ENCODE measurements at places on chromosomes 12 and 14.

DNA sequence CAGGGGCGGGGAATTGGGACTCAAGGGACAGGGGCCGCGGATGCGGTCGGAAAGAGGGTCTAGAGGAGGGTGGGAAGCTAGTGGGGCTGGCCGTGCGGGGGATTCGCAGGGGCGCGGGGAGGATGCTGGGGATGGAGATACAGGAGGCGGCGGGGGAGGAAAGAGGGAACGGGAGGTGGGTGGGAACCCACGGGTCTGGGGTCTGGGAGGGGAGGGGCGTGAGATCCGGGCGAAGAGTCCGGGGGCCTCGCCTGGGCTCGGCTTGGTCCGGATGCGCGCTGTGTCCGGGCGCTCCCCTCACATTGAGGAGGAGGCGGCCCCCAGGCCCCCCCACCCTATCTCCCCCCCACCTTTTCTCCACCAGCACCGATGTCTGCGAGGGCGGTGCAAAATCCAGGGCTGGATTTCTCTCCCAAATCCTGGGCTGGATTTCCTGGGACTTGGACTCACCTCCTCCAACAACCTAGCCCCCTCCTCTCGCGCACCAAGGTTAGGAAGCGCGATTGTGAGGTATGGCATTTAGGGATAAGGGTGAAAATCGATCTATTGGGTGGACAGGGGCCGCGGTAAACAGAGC, at the start of gene AGAP2:
Gene AGAP2 (minus strand): TSS at position 82 of the 577 bp plus-strand sequence. CDS start 496 bp downstream, outside the sequence.
- DNase-seq: no peak

DNA sequence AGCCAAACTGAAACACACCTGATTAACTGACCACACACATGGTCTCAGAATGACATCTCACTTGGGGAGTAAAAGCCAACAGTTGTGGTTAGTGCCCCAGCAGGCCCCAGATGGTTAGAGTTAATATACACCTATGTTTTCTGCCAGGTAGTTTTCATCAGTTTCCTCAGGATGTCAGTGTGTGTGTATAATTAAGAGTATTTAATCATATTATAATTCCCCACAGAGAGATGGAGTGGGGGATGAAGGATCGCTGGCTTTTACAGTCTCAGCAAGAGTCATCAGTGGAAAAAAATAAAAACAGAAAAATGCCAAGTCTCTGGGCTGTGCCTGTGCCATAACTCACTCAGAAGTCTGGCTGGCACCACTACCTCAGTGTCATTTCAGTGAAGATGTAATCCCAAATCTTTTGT, 412.5 kb downstream of the ZFP36L1 start:
- no peak for DNase-seq

DNA sequence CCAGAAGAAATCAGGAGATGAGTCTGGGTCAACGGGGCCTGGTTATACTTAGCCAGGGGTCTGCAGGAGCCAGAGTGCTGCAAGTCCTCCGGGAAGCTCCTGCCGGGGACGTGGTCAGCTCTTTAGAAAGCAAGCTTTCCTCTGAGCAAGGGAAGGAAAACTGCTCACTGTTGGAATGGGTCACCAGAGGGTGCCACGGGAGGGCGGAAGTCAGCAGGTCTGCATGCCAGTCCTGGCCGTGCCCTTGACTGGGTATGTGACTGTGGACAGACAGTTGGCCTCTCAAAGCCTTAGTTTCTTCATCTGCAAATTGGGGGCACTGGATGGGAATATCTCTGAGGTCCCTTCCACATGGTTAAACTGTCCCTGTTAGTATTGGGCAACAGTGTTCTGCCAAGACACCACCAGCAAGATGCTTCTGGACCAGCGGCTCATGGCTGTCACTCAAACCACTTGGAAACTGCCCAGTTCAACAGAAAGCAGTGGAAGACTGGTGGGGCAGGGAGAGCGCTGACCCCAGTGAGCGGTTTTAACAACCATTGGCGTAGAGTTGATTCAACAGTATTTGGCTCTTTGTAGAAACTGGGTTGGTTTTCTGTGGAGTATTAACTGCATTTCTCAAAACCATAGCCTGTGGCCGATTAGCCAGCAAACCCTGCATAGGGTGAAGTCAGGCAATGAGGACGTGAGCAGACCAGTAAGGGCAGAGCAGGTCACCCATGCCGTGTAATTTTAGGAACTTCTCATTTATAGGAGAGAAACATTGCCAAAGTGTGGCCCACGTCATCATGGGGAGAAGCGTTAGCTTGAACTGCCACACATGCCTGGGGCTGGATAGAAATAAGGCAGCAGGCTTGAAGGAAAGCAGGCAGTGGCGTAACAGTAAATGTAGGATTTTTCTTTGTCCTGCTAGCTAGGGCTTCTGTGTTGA, 163.9 kb upstream of the PRMT8 start:
- DNase-seq: no peak

- DNase-seq: no peak
These were observed 55.3 kb downstream of the DACT1 start for GRCh38 chr14:58693048-58693447.

DNA sequence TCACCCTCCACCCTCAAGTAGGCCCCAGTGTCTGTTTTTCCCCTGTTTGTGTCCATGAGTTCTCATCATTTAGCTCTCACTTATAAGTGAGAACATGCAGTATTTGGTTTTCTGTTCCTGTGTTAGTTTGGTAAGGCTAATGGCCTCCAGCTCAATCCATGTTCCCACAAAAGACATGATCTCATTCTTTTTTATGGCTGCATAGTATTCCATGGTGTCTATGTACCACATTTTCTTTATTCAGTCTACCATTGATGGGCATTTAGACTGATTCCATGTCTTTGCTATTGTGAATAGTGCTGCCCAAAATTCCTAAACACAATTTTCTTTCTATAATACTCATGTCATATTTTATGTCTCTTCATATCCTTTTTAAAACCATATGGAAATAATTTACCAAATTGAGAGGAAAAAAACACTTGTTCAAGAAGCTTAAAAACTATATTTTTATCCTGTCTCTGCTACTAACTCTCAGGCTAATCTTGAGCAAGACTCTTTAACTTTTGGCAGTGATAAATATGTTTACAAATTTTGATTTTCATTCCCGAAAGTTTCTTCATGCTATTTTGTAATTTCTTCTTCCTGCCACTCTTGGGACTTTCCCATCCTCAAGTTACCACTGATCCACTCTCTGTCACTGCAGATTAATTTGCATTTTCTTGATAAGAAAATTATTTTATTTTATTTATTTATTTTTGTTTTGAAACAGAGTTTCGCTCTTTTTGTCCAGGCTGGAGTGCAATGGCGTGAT, 28.0 kb upstream of the OSBPL8 start:
- DNase-seq: no peak

GRCh38 chr12:127655691-127656090, 611.3 kb upstream of the TMEM132C start:
- no peak for DNase-seq

DNA sequence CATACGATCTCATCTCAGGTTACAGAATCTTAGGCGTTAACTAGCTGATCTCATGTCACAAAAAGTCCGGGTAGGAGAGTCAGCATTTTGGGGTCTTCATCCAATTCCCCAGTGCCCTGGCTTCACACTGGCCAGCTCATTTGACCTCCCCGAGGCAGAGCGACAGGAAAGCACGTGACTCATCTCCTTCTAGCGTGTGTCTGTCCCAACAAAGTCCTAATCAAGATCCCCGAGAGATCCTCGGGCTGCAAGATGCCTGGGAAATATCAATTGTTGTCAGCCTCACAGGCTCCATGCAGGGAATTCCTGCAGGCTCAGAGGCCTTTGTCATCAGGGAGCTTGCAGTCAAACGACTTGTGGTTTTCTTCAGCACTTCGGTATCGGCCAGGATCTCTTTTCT, 57.5 kb downstream of the ZNF664 start:
- no peak for DNase-seq

DNA sequence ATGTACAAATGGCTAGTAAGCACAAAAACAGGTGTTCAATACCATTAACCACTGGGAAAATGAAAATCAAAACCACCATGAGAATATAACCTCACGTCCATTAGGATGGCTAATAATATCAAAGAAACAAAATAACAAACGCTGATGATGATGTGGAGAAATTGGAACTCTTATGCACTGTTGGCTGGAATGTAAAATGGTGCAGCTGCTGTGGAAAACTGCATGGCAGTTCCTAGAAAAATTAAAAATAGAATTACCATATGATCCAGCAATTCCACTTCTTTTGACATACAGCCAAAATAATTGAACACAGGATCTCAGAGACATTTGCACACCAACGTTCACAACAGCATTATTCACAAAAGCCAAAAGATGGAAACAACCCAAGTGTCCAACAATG, 51.5 kb downstream of the TMPRSS12 start:
- no peak for DNase-seq

GRCh38 chr12:2324387-2324786, 271.6 kb downstream of the CACNA1C start:
- DNase-seq: no peak

GRCh38 chr12:116402163-116402939, 124.9 kb upstream of the MED13L start:
- DNase-seq: no peak

GRCh38 chr14:39988939-39989338, 556.7 kb upstream of the FBXO33 start:
- DNase-seq: no peak

GRCh38 chr12:21451529-21451928, 14.1 kb downstream of the PYROXD1 start:
- DNase-seq: no peak

GRCh38 chr14:95033682-95034632, 123.4 kb downstream of the DICER1 start:
- DNase-seq: no peak

- DNase-seq: no peak
These were observed 356.4 kb downstream of the FOXG1 start for GRCh38 chr14:29123017-29123416.

- DNase-seq: no peak
These were observed 46.7 kb upstream of the PNMA1 start for GRCh38 chr14:73760598-73761586.

- no peak for DNase-seq
These were observed 527.9 kb downstream of the SOX5 start for GRCh38 chr12:23421556-23421955.

GRCh38 chr12:18257251-18257650, 4.1 kb upstream of the PIK3C2G start:
- DNase-seq: no peak

- DNase-seq: no peak
These were observed 230.0 kb upstream of the EGLN3 start for GRCh38 chr14:34180869-34181268.

DNA sequence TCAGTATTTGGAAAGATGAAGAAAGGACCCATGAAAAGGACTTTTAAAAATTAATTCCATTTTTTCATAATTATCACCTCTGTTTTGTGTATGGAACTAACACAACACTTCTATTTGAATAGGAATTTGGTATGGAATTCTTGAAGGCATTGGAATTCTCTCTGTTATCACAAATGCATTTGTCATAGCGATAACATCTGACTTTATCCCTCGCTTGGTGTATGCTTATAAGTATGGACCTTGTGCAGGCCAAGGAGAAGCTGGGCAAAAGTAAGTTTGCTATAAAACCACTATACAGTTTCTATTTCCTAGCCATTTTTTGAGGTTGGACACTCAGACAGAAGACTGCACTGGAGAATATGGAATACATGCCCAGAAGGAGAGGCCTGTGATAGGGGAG, 98.6 kb downstream of the SLC5A8 start:
- DNase-seq: no peak

- no peak for DNase-seq
These were observed 170.0 kb downstream of the BCL11B start for GRCh38 chr14:99101855-99102461.

DNA sequence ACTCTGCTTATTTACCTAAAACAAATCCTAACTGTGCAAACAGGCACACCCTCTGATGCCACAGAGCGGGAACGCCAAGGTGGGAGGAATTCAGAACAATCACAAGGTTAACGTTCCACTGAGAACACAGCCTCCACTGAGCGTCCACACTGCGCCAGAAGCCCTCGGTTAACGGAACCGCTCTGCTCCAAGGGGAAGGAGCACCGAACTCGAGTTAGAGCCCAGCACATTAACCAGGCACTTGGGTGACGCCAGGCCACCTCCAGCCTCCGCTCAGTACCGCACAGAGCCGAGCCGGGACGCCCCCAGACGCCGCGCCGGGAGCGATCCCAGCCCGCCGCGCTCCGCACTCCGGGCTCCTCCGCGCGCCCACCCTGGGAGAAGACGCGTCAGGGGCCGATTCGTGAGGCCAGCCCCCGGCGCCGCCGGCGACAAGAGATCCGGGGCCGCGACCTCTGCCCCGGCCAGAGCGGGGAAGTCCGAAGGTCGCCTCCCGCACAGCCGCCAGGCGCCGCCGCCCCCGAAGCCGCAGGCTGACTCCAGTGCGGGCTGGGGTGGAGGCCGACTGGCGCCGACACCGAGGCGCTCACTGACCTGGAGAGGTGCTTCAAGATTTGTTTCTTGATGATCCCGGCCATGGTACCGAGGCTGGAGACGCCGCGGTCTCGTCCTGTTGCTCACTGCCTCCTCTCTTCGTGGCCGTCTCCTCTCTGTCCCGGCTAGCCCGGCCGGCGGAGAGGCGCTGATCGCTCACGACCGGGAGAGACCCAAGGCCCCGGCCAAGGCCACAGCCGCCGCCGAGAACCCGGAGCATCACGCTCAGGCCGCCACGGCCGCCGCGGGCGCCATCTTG, 450 bp downstream of the BLTP3B start:
- DNase-seq: peak; percentile 42

DNA sequence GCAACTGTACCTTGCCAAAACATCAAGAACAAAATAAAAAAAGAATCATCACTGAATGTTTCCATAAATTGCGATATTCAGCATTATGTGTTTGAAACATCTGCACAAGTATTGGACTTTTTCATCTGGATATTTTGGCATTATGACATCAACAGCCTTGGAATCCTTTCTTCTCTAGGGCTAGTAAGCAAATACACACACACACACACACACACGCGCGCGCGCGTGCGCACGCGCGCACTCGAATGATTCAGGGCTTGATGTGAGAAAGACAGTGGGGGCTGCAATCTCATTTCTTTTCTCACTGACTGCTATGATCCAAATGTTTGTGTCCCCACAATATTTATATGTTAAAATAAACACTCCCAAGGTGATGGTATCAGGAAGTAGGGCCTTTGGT, 90.0 kb upstream of the SLC38A4 start:
- DNase-seq: no peak

GRCh38 chr12:104473374-104473983, 16.7 kb downstream of the CHST11 start:
- DNase-seq: no peak

DNA sequence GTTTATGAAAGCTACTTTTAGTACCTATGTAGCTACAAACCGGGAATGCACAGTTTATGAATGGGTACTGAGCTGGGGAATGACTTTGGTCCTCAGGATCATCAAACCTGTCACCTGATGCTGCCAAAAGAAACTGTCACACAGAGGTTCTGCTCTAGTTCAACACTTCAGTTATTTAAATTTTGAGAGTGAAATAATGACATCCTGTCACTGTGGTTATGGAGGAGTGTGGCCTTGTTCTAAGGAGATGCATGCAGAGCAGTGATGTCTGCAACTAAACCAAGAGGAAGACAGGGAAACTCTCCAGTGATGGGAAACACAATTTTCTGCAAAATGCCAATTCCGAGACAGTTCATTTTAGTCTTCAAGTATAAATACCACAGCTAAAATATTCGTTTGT, 4.8 kb upstream of the AEBP2 start:
- no peak for DNase-seq

- DNase-seq: no peak
These were observed 12.6 kb downstream of the KCNK10 start for GRCh38 chr14:88310449-88310848.
